Right atrium auricular region (tissue), 2 donors: ENCODE measurements at places on chromosomes 1 and 21. TPM values are rescaled to one million over a fixed set of nuclear protein-coding genes. Genes with fewer than 3 reads are reported as not detected.

GRCh38 chr1:212692774-212693644 is 6.6 kb downstream of the BATF3 start:
- H3K27me3 ChIP-seq: no peaks in the 10 kb centered on the region
- no peak overlapping the region for H3K27ac ChIP-seq
- no peaks in the 10 kb centered on the region for H3K36me3 ChIP-seq

- H3K27me3 ChIP-seq: no peaks in the 10 kb centered on the region
Measured at GRCh38 chr1:8813016-8813763, 4.2 kb downstream of the RERE start.

Gene ATP1A2
- total RNA-seq: 228 TPM

GRCh38 chr21:33411949-33412430 is 8.8 kb downstream of the IFNGR2 start:
- no peaks in the 10 kb centered on the region for H3K27me3 ChIP-seq
- DNase-seq: no peak
- H3K4me1 ChIP-seq: peaks cover 27% of the 10 kb centered on the region
- peaks cover 17% of the 10 kb centered on the region for H3K36me3 ChIP-seq
- no peak overlapping the region for H3K27ac ChIP-seq

DNA sequence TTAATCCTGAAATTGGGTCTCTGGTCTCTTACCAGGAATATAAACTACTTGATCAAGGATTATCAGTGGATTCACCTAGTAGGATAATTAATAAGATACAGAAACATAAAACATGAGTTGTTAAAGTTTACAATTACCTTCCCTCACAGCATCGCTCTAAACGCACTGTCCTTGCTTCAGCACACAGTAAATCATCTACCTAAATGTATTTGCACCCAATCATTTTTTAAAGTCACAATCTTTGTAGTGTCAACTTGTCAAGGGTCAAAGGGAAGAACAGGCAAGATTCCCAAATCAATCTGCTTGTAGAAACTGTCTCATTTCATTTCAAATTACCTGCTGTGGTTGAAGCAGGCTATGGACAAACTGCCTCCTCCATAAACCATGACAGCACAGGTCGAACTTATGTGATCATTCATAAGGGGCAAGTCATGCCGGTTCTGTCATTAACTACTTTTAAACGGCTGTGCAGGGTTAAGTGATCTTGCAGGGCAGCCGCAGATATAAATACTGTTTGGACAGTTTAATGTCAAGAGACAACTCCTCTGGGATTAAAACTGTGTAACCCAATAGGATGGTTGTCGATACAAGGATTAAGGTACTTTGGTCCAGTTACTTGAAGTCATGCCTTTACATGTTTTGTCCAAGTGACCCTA is 93.6 kb downstream of the ZNF281 start:
- no peaks in the 10 kb centered on the region for H3K4me1 ChIP-seq
- H3K36me3 ChIP-seq: no peaks in the 10 kb centered on the region
- H3K4me3 ChIP-seq: no peak overlapping the region
- H3K27ac ChIP-seq: no peak overlapping the region

DNA sequence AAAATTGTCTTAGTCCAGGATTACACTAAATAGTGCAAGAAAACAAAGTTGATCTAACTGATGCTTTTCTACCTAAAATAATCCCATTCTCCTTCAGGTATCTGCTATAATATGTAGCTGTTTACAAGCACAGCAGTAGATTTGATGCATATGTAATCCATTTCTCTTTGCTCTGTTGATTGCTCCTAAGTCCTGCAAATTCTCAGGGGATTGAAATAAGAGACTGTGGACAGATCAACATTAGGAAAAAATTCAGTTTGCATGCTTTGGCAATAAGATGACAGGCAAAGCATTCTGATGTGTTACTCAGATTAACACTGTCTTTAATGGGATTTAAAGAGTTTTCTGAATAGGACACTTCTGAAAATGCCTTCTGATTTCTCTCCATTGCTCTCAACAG is 34.7 kb downstream of the RNF11 start:
- DNase-seq: no peak
- peaks cover 10% of the 10 kb centered on the region for H3K36me3 ChIP-seq
- H3K4me3 ChIP-seq: no peak overlapping the region
- no peaks in the 10 kb centered on the region for H3K4me1 ChIP-seq
- no peak overlapping the region for H3K27ac ChIP-seq

GRCh38 chr21:39580744-39581143 is 32.0 kb upstream of the B3GALT5 start:
- no peak for DNase-seq
- H3K36me3 ChIP-seq: no peaks in the 10 kb centered on the region
- H3K27me3 ChIP-seq: no peaks in the 10 kb centered on the region
- no peak overlapping the region for H3K4me3 ChIP-seq
- no peak overlapping the region for H3K27ac ChIP-seq
- H3K4me1 ChIP-seq: no peaks in the 10 kb centered on the region

Gene LMX1A
- not detected for total RNA-seq

- H3K4me3 ChIP-seq: no peak overlapping the region
- no peak overlapping the region for H3K27ac ChIP-seq
- no peak for DNase-seq
- no peaks in the 10 kb centered on the region for H3K27me3 ChIP-seq
- peaks cover 12% of the 10 kb centered on the region for H3K36me3 ChIP-seq
Measured at GRCh38 chr1:81954534-81955020, 153.8 kb downstream of the ADGRL2 start.
